Activated naive CD4-positive, alpha-beta T cell treated with anti-CD3 and anti-CD28 coated beads for 36 hours (primary cell): ENCODE measurements at places on chromosomes 16 and 17. TPM values are rescaled to one million over a fixed set of nuclear protein-coding genes. Genes with fewer than 3 reads are reported as not detected.

MYO15B gene
- total RNA-seq = 24.6 TPM

TMEM98 gene
- total RNA-seq = not detected

WSCD1 gene
- 0.86 TPM for total RNA-seq

GRCh38 chr17:19619705-19620325 lies 28.7 kb upstream of the ALDH3A2 start:
- DNase-seq = no peak

- DNase-seq = no peak
These were observed 45.9 kb downstream of the CDH13 start for GRCh38 chr16:82672676-82673075.

DNA sequence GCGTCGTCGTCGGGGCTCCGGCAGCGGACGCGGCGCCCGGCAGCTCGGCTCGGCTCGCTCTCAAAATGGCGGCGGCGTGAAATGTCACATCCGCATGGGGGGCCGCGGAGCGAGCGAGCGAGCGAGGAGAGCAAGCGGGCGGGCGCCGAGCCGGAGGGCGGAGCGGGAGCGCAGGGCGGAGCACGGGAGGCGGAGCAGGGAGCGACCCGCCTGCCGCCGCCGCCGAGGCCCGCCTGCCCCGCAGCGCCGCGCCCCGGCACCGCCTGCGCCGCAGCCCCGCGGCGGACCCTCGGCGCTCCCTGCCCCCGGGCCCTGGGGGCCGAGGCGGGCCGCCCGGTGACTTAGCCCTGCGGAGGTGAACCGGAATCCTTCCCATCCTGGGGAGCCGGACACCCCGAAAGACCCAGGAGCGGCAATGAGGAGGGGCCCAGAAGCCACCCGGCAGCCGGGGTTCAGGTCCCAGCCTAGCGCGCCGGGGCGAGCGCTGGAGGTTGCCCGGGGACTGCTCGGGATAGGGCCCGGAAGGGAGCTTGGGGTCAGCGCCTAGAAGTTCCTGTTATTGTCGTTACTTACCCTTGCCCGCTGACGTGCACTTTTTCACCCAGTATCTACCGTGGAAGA lies at the start of gene USP7:
Gene USP7, minus strand, starts transcription at position 86 of the 621 bp plus-strand sequence. CDS start 621 bp downstream, outside the sequence.
- peak; percentile 94 for DNase-seq

- peak; percentile 37 for DNase-seq
These were observed 50.6 kb downstream of the PLD6 start for GRCh38 chr17:17155568-17155967.

DNA sequence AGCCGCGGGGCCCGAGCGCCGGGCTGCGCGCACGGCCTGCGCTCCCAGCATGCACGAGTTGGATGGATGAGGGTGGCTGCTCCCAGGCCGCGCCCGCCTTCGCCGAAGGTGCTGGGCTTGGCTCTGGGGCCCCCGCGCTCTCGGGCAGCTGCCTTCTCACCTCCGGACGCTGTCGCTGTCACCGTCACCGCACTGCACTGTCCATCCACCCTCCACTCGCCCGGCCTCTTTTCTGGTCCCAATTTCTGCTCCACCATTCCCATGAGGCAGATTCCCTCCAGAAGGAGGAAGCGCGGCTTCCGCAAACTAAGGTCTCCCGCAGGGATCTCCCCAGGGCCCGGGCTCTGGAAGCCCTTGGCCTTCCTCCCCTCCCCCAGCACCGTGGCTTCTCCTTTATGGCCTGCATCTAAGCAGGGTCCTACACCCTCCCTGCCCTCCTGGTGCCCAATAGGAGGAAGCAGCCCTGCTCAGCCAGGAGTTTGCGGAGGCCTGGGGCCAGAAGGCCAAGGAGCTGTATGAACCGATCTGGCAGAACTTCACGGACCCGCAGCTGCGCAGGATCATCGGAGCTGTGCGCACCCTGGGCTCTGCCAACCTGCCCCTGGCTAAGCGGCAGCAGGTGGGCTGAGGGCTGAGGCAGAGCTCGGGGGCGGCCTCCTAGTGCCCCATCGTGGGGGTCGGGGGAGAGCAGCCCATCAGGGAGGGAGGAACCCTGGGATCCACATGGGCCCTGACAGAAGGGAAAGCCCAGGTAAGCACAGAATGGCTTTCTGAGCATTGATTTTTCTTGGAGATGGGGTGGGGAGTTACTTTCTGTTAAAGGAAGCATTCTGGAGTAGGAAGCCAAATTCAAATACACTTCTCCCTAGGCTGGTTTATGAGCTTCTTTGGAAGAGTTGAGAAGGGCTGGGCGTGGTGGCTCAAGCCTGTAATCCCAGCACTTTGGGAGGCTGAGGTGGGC lies 899 bp downstream of the ACE start:
- no peak for DNase-seq
